Spinal cord (tissue), 10 donors: ENCODE measurements at places on chromosomes 16 and 17.

DNA sequence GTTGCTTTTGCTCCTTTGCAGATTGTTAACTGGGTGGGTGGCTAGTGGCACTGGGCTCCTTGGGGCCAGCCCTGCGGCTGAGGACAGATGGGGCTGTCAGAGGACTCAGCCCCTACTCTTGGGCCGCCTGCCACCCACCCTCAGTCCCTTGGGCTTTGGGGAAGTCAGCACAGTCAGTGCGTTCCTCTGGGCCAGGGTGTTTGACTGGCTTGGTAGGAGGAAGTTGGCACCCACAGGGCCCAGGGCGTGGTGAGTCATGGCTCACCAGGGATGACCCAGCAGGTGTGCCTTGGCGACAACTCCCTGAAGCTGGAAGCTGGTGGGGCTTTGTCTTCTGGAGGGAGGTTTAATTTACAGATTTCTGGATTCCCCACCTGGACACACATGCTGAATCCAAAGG lies 32.4 kb downstream of the HAPSTR1 start:
- no peak overlapping the region for H3K27ac ChIP-seq
- H3K4me1 ChIP-seq, result peaks cover 19% of the 10 kb centered on the region
- no peak for DNase-seq
- no peak overlapping the region for H3K4me3 ChIP-seq
- H3K27me3 ChIP-seq, result no peaks in the 10 kb centered on the region

DNA sequence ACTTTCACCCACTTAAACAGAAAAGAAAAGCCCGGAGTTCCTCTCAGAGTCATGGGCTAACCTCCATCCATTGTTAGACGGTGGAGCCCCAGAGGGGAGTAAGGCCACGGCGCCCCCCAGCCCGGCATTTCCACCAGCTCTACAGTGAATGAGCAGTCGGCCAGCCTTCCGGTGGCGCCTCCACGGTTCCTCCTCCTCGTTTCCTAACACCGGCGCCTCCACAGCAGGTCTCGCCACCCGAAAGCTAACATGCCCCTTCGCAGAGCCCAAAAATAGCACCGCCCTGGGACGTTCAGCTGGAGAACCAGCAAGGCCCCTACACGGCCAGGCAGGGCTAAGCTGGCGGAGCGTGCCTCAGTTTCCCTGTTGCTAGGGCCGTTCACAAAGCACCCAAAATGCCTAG lies 858 bp downstream of the MMD start:
- no peaks in the 10 kb centered on the region for H3K36me3 ChIP-seq
- DNase-seq, result no peak
- peak overlapping the region; percentile 79 for H3K27ac ChIP-seq
- H3K4me1 ChIP-seq, result peaks cover 10% of the 10 kb centered on the region
- H3K4me3 ChIP-seq, result peak overlapping the region; percentile 87

GRCh38 chr16:22968931-22969330 lies 155.0 kb downstream of the HS3ST2 start:
- H3K4me1 ChIP-seq, result peaks cover 5% of the 10 kb centered on the region
- H3K36me3 ChIP-seq, result no peaks in the 10 kb centered on the region
- no peak overlapping the region for H3K4me3 ChIP-seq
- no peak overlapping the region for H3K27ac ChIP-seq

- no peak overlapping the region for H3K4me3 ChIP-seq
- H3K27ac ChIP-seq, result no peak overlapping the region
- H3K4me1 ChIP-seq, result peaks cover 39% of the 10 kb centered on the region
- H3K27me3 ChIP-seq, result no peaks in the 10 kb centered on the region
- H3K36me3 ChIP-seq, result peaks cover 45% of the 10 kb centered on the region
Measured at GRCh38 chr17:28549236-28550132, 2.9 kb downstream of the UNC119 start.

DNA sequence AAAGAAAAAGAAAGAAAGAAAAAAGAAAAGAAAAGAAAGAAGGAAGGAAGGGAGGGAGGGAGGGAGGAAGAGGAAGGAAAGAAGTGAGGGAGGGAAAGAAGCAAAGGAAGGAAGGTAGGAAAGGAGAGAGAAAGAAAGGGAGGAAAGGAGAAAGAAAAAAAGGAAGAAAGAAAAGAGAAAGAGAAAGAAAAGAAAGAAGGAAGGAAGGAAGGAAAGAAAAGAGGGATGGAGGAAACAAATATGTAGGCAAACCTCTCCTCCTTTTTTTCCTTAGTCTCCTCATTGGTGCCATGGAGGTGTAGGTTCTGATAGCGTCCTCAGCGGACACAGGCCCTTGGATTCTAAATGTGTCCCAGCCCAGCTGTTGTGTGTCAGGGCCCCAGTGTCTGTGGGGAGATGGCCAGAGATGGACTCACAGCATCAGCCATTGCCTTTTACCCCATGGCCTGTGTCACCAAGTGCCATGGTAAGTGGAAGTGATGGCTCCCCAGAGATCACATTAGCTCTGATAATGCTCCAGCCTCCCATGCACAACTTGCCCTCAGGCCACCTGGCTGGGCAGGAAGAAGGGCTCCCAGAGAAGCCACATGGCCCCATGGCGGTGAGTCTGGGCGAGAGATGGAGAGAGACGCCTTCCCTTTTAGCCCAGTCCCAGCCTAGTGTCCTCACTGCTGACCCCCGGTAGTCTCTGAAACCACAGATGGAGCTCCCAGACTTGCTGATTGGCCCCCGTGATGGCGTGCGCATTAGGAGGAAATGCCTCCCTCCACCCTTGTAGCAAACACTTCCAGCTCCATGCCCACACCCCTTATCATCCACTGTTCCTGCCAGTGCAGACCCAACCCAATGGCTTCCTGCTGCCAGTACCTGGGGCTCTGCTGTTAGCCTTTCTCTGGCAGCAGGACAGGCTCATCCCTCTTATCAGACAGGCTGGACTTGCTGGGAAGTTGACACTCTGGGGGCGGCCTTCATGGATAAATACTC lies 3.7 kb upstream of the SLC6A2 start:
- DNase-seq, result no peak
- H3K4me1 ChIP-seq, result peaks cover 16% of the 10 kb centered on the region
- H3K27ac ChIP-seq, result no peak overlapping the region
- no peaks in the 10 kb centered on the region for H3K36me3 ChIP-seq

- no peaks in the 10 kb centered on the region for H3K27me3 ChIP-seq
- no peak overlapping the region for H3K4me3 ChIP-seq
- H3K36me3 ChIP-seq, result no peaks in the 10 kb centered on the region
- no peak for DNase-seq
- no peaks in the 10 kb centered on the region for H3K4me1 ChIP-seq
Measured at GRCh38 chr16:27098366-27099049, 31.8 kb downstream of the C16orf82 start.
